PC-9 (cell line): ENCODE measurements at places on chromosomes 4 and X.

- DNase-seq, result peak; percentile 91
Measured at GRCh38 chr4:88600176-88600838, 8.0 kb downstream of the HERC3 start.

DNA sequence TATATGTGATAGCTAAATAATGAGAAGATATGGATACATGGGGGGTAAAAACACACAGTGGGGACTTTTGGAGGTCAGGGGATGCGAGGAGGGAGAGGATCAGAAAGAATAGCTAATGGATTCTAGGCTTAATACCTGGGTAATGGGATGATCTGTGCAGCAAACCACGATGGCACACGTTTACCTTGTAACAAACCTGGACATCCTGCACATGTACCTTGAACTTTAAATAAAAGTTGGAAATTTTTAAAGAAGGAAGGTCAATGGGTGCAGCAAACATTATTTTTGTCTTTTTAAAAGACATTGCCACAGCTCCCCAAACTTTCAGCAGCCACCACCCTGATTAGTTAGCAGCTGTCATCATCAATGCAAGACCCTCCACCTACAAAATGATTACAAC is 29.7 kb upstream of the UGT2B15 start:
- no peak for DNase-seq

- peak; percentile 78 for DNase-seq
Measured at GRCh38 chr4:83255584-83255983, 29.0 kb downstream of the COQ2 start.

DNA sequence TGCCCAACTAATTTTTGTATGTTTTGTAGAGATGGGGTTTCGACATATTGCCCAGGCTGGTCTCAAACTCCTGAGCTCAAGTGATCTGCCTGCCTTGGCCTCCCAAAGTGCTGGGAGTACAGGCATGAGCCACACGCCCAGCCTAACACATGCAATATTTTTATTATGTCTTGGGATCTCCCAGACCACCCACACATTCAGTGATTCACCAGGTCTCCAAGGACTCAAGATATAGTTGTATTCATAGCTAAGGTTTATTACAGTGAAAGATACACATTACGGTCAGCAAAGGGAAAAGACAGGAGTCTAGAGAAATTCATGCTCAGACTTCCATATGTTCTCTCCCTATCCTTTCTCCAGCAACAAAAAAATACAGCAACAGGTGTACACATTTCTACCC is 25.5 kb upstream of the FAM120C start:
- no peak for DNase-seq

GRCh38 chrX:140091125-140091886 is 126.0 kb upstream of the CXorf66 start:
- DNase-seq, result no peak

DNA sequence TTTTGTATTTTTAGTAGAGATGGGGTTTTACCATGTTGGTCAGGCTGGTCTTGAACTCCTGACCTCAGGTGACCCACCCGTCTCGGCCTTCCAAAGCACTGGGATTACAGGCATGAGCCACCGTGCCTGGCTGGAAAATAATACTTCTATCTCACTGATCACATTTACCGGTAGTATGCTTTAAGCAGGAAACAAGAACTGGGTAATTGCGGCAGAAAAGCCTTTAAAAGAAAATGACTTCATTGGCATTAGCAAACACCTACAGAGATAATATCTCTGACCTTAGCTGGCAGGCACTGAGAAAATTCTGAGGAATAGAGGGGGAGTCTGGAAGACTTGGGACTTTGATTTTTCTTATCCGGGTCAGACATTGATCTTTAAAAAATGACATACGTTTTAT is 78.5 kb downstream of the SHROOM3 start:
- no peak for DNase-seq
